NCI-H774 (cell line): ENCODE measurements at places on chromosomes 6 and 20.
A peak's percentile ranks its signal among the peaks of the same experiment; 100 is the strongest.

DNA sequence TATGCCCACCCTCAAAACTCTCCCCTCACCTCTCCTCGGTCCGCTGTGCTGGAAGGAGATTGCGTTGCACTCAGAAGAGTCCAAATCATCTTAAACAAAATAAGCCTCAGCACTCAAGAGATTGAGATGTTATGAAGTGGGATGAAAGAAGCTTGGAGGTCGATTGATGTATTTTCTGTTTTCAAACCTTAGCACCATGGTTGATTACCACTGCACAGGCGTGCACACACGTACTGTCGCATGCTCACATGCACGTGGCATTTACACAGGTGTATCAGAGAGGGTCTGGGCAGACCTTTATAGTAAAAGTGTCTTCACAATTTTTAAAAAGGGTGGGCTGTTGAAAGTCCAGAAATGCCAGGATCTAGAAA lies 612 bp upstream of the AGPAT4 start:
- no peak for DNase-seq

DNA sequence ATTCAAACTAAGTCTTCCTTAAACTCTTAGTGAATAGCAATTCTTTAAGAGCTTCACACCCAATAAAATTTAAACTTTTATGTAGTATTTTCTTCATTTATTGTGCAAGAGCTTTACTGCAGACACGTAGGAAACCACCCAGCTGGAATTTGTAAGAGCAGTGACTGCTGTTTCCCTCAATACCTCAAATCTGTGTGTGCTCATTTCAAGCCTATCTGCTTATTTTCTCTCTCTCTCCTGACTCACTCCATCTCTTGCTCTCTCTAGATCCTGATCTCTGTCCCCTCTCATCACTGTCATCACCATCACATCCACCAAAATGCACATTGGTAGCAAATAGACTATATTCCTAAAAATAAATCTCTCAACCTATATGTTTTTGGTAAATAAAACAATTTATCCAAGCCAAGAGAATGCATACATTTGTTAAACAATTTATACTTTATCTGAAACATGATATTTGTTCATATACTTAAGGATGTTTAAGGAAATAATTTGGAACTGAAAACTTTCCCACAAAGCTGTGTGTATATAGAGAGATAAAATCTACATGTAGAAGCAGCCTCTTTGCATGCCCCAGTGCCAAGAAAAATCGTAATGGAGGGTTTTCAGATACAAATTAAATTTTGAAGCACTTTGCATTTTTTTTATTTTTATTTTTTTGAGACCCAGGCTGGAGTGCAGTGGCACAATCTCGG lies 273.0 kb downstream of the TFAP2A start:
- DNase-seq: no peak

DNA sequence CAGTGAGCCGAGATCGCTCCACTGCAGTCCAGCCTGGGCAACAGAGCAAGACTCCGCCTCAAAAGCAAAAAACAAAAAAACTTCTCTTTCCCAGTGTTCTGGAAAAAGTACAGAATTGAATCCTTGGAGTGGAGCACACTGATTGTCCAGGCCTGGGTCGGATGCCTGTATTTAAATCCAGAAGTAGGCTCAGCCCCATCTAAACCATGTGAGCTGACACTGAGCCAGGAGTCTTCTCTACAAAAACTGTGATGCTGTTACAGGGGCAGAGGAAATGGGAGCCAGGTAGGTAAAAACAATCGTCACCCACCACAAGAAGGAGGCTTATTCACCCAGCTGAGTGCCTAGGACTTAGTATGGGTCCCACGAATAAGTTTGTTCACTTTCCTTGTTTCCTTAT lies 43.0 kb upstream of the PTPN1 start:
- no peak for DNase-seq

DNA sequence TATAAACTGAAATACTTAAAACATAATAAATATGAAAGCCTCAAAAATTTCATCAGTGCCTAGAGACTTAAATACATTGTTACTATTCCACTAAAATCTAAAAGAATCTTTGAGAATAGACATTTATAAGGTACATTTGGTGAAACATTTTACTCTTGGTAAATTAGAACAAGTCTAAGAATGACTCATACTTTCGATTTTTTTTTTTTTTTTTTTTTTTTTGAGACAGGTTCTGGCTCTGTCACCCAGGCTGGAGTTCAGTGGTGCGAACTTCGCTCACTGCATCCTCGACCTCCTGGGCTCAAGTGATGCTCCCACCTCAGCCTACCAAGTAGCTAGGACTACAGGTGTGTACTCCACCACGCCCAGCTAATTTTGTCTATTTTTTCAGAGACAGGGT lies 6.4 kb downstream of the FUCA2 start:
- no peak for DNase-seq

GRCh38 chr6:26611599-26611998 lies 14.8 kb downstream of the ABT1 start:
- no peak for DNase-seq

GRCh38 chr6:125884634-125885371 lies 71.8 kb upstream of the HINT3 start:
- DNase-seq: no peak

DNA sequence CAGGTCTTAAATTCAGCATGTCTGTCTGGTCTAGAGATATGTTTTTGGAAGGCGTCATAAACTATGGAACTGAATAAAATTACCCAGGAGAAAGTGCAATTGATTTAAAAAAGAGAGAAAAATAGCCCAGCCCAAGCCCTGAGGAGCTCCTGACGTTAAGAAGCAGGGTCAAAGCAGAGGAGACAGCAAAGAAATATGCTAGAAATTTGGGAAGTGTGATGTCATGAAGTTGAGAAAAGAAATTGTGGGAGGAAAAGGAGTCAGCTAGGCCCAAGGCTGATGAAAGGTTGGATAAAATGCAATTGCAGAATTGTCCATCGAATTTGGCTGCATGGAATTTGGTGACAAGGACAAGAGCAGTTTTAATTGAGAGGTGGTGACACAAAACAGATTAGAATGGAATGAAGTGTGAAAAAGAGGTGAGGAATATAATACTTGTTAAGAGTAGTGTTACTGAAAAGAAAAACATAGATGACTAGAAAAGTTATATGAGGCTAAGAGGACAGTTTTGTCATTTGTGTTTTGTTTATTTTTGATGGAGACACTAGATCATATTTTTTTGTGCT lies 381.6 kb downstream of the LAMA2 start:
- DNase-seq: no peak

DNA sequence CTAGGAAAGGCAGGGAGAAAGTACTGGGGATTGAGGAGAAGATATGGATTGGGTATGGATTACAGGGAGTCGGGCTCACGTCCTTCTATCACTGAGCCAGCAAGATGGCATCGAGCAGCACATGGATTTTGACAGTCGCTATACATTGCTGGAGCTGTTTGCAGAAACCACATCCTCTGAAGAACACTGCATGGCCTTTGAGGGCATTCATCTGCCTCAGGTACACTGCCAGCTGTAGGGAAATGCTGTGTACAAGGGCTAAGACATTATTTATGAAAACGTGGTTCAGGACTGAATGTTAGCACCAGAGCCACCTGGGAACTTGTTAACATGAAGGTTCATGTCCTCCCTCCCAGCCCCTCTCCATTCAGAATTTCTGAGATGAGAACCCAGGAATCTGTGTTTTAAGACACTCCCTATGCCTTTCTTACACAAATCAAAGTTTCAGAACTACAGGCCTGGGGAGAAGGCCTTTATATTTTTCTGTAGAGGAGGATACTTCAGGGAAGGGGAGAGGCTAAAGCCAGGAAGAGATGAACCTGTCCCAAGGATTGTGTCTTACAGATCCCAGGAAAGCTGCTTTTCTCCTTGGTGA lies 3.5 kb downstream of the CUL9 start:
- no peak for DNase-seq

DNA sequence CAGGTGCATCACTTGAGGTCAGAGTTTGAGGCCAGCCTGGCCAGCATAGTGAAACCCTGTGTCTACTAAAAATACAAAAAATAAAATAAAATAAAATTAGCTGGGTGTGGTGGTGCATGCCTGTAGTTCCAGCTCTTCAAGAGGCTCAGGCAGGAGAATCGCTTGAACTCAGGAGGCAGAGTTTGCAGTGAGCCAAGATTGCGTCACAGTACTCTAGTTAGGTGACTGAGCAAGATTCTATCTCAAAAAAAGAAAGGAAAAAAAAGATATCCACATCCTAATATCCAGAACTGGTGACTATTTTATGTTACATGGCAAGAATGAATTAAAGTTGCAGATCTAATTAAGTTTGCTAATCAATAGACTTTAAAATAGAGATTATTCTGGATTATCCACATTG lies 32.5 kb downstream of the SCGN start:
- DNase-seq: no peak

DNA sequence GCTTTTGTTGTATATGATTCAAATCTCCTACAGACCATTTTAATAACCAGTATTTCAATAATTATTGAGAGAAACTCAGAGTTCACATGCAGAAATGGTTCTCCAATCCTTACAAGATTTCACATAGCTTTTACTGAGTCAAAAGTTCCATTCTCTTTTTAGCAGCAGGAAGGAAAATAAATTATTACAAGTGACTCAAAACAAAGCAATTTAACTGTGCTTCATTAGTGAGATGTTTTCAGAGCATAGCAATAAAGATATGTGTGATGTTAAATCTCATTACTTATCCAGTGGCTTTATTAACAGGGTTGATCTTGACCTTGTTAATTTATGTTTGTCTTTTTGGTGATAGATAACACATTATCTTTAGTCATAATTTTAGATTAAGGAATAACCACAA lies 22.0 kb downstream of the KIF13A start:
- DNase-seq: no peak

- DNase-seq: no peak
These were observed 261.5 kb downstream of the EYA4 start for GRCh38 chr6:133502441-133503335.

- peak; percentile 73 for DNase-seq
These were observed 539 bp downstream of the CDYL start for GRCh38 chr6:4776493-4777393.

GRCh38 chr6:119160911-119161310 lies 82.4 kb upstream of the FAM184A start:
- no peak for DNase-seq

DNA sequence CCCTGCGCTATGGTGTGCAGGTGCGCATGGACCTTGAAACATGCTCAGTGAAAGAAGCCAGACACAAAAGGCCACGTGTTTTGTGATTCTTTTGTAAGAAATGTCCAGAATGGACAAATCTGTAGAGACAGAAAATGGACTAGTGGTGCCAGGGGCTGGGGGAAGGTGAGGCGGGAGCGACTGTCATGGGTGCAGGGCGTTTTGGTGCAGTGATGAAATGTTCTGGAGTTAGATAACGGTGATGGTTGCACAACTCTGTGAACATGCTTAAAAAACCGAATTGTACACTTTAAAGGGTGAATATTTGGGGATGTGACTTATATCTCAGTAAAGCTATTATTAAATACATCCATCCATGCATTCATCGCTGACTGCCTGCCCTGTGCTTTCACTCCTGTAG lies 31.7 kb upstream of the NTSR1 start:
- no peak for DNase-seq

- no peak for DNase-seq
These were observed 234.9 kb downstream of the KCNQ5 start for GRCh38 chr6:72856801-72857200.

GRCh38 chr6:22613695-22614094 lies 44.3 kb downstream of the HDGFL1 start:
- no peak for DNase-seq
